Immature natural killer cell (primary cell): ENCODE measurements at places on chromosomes 2 and 18. TPM values are rescaled to one million over a fixed set of nuclear protein-coding genes. Genes with fewer than 3 reads are reported as not detected.

ARHGAP15 gene
- 150 TPM for polyA plus RNA-seq

CIAO1 gene
- polyA plus RNA-seq: 142 TPM

- DNase-seq: no peak
Observed at GRCh38 chr2:217074576-217075255, 214.9 kb upstream of the TNP1 start.

DNA sequence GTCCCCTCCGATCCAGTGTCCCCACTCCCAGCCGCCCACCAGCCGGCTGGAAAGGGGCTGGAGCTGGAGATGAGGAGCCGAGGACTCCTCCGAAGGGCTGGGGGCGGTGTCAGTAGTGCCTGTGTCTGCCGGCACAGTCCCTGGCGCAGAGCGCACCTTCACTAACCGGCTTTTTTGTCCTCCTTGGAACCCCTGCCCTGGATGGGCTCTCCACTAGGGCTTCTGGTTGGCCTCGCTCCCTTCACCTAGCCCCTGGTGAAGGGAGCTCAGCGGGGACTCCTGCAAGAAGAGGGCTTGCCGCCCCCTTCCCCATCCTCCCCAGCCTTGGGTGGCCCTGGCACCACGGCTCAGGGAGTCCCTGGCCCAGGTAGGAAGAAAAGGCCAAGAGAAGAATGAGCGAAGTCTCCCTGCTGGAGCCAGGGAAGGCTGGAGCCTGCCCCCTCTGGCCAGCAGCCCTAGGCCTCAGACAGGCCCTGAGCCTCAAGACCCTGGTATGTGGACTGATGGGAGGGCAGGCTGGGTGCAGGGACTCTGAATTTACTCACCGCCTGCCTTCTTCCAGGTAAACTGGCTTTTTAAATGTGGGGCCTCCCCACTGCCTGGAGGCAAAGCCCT, 570 bp upstream of the ECEL1 start:
- no peak for DNase-seq

- DNase-seq: no peak
Observed at GRCh38 chr2:40797120-40797519, 345.2 kb upstream of the SLC8A1 start.

- DNase-seq: no peak
Observed at GRCh38 chr2:106068451-106068850, 125.7 kb downstream of the UXS1 start.
